ENCODE measurements at places on chromosomes 7 and 10. TPM values are rescaled to one million over a fixed set of nuclear protein-coding genes. Genes with fewer than 3 reads are reported as not detected.

Gene VSTM4
- not detected for total RNA-seq

Gene STEAP1
- 1.2 TPM for total RNA-seq

Gene ORAI2
- 15.7 TPM for total RNA-seq

Gene PDZD7
- total RNA-seq: 1.2 TPM

Gene CNNM1
- under 0.01 TPM for total RNA-seq

Data from placental epithelial cell (primary cell).